Activated T-cell treated with anti-CD3 and anti-CD28 coated beads, Interleukin-2, amount 50 U/mL, for 72 hours (primary cell): ENCODE measurements at places on chromosomes 2 and 18.

DNA sequence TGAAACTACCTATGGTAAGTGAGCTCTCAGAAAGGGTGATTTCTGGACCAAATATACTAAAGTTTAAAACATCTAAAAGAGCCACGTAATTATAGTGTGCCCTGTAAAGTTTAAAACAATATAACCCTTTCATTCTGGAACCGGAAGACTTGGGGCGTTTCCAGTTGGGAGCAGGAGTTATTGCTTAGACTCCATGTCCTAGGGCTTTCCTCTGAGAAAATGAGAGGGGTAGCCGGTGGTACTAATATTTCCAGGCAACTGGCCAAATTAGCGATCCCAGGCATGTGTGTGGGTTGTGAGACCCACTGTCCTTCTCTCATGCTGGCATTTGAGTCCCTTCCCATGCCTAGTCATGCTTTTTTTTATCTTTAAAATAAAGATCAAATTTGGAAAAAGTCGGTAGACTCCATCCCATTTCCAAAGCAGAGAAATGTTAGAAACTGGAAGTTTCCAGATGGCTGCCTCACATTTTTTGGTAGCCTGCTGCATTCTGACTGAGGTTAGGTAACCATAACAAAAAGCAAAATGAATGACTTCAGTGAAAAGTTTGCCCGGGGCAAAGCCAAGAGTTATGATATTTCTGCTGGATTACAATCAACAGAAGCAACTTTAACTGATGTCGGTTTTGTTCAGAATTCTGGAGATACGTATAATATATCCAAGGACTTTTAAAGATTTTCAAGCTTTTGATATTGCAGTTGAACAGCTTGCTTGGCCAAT is 227.4 kb downstream of the SS18 start:
- no peak for DNase-seq

- DNase-seq: peak; percentile 56
These were observed 62.1 kb upstream of the ACKR3 start for GRCh38 chr2:236507393-236508085.

- DNase-seq: no peak
These were observed 71.0 kb upstream of the SP3 start for GRCh38 chr2:174035981-174036742.

DNA sequence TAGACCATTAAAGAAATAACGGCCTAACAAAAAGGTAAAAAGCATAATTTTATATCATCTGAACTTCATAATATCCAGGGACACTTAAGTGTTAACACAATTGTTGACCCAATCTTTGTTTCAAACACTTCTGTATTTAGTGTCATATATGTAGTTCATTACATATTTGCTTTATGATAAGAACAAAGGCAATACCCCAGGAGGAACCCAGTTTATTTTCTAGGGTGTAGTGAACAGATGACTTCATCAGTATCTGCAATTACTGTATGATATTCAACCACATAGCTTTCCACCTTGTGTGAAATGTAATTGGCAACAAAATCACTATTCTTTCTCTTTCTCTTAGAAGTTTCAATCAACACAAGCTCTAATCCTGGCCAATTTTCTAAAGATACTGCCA is 177.8 kb downstream of the SLC39A10 start:
- no peak for DNase-seq

GRCh38 chr18:59871711-59872362 is 28.0 kb upstream of the PMAIP1 start:
- DNase-seq: no peak

DNA sequence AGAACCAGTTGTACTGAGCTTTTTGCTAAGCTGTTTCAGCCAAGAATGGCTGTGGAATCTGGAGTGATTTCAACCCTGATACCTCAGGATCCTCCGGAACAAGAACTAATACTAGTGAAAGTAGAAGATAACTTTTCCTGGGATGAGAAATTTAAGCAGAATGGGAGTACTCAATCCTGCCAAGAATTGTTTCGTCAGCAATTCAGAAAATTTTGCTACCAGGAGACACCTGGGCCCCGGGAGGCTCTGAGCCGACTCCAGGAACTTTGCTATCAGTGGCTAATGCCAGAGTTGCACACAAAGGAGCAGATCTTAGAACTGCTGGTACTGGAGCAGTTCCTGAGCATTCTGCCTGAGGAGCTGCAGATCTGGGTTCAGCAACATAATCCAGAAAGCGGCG is 1.6 kb downstream of the ZNF397 start:
- no peak for DNase-seq

DNA sequence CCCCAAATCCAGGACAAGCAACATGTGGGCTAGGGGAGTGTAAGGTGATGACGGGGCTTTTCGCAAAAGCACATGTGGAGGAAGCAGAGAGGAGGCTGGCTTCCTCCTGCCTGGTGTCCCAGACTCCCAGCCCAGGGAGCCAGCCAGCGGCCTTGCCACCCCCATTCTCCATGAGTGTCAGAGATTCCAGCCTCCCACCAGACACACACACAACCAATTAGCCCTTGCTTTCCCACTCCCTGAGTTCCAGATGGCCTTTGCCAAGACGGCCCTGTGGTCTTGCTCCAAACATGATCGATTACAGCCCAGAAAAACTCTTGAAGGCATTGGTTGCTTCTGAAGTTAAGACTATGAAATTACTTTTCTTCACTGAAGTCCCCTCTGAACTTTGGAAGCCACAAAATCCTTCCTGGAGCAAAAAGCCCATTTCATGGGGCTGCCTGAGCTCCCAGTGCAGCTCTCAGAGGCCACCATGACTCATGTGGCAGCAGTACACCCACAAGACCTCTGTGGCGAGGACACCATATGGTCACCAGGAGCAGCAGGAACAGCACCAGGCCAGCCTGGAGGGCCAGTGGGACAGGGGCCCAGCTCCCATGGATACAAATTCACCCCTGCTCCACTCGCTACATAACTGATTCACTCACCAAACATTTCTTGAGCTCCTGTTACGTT is 69.1 kb upstream of the PID1 start:
- DNase-seq: no peak

GRCh38 chr2:1829796-1830195 is 85.5 kb upstream of the PXDN start:
- DNase-seq: no peak

GRCh38 chr18:44826418-44827259 is 146.0 kb downstream of the SETBP1 start:
- DNase-seq: no peak

- no peak for DNase-seq
These were observed 82.4 kb upstream of the HPCAL1 start for GRCh38 chr2:10220045-10220901.

DNA sequence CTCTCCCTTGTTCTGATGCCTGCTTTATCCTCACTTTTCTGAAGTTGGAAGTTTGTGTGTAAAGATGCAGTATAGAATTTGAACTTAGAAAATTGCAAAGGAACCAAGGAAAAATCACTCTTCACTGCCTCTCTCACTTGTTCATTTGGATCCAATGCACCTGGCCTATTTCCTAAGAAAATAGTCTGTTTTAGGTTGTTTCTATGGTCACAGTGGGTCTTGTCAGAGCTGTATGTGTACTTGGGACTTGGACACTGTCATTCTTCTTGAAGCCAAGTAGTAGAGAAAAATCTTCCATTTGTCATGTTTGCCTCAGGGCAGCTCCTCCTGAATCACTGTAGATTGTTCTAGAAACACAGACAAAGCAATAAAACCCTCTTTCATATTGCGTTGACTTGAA is 80.3 kb upstream of the SESTD1 start:
- DNase-seq: no peak

GRCh38 chr2:46471-47345 is at the start of gene FAM110C:
Gene FAM110C (minus strand): TSS chr2:46505. CDS start chr2:46385, 120 bp downstream.
- DNase-seq: peak; percentile 72

DNA sequence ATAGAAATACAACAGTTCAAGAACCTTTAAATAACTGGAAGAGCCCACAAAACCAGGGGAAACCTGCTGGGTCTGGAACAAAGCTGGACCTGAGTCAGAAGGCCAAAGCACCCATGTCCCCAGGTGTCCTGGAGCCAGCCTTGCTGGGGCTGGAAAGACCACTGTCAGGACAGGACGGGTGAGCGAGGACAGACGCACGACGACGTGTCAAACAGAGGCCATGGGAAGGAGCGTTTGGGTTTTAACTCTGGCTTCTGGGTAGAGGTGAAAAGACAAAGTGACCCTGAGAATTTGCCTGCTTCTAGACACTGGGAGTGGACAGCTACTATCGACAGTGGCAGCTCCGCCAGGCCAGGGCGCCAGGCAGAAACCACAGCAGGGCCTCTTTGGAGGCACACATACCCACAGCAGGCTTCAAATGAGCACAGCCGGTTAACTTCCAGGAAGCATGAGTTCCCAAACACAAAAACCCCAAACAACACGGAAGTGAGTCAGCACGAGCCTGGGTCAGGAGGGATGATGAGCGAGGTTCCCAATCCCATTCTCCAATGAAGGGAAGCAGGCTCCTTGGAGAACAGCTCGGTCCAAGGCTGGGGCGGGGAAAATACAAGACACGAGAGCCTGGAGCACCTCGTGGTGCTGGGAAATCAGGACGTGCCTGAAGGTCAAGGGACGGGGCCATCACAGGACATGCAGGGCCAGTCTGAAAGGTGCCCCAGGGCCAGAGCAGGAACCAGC is 208.0 kb downstream of the TWIST2 start:
- DNase-seq: no peak

GRCh38 chr2:167784084-167784425 is 463.3 kb downstream of the STK39 start:
- no peak for DNase-seq

DNA sequence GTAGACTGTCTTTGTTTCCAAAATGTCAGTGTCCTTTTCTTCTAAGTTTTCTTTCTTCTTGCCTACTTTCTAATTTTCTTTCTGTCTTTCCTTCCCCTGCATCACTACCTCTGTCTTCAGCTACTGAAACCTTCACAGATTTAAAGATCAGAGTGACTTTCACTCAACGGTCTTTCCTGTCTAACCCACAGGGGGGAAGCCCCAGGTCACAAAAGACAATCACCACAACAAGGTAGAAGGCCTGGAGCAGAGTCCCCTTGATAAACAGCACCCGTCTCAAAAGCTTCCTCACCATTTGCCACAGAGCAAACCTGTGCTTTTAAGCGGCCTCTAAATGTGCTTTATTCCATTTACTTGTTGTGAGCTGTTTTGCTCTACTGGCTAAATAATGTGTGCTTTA is 665.4 kb downstream of the BCL11A start:
- peak; percentile 60 for DNase-seq

GRCh38 chr2:172586245-172586891 is 30.5 kb downstream of the PDK1 start:
- no peak for DNase-seq

DNA sequence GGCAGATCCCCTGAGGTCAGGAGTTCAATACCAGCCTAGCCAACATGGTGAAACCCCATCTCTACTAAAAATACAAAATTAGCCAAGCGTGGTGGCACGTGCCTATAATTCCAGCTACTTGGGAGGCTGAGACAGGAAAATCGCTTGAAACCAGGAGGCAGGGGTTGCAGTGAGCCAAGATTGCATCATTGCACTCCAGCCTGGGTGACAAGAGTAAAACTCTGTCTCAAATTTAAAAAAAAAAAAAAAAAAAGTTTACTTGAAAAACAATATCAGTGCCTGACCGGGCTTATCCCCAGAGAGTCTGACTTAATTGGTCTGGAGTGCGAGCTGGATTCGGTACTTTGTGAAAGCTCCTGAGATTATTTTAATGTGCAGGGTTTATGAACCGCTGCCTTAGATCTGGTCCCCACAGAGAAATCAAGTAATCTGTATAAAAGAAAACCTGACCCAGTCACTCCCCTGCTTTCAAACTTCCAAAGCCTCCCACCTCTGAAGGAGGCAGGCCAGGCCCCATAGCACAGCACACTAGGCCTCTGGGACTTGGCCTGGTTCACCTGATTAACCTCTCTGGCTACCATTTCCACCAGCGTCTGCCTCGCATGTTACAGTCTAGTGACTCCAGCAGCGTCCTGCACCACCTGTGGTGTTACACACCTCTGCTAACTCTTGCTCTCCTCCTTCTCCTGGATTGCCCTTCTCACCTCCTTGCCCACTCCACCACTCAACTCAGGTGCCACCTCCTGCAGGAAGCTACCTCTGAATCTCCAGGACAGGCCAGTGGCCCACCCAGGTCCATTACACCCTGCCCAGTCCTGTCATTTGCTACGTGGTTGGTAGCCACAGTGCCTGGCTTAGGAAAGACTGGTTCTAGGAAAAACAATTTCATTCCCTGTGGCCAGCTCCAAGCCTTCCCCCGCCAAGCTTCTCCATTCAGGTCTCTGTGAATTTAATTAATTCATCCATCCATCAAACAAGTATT is 114.3 kb upstream of the PPP1CB start:
- DNase-seq: no peak

GRCh38 chr2:151071906-151072305 is 189.8 kb downstream of the RBM43 start:
- DNase-seq: no peak

DNA sequence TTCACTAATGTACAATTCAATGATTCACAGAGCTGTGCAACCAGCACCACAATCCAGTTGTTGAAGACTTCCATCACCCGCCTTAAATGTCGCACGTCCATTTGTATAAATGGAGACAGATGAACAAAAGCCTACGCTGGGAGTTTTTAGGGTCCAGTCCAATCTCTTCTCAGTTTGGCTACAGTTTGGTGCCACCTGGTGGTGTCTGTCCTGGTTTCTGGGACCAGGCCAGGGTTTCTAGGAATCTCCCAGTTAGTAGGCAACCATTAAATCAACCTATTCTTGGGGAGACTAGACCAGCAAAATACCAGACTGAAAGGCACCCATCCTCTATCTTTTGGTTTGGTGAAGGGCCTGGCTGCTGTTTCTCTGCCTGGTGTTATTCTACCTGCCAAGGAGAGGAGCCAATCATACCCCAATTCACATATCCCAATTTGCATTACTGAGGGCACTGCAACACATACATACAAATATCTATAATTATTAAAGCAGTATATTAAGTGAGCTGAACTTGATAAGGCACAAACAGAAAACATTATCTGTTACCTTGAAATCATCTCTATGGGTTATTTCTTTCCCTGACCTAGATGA is 3.2 kb upstream of the DDX1 start:
- DNase-seq: peak; percentile 21

DNA sequence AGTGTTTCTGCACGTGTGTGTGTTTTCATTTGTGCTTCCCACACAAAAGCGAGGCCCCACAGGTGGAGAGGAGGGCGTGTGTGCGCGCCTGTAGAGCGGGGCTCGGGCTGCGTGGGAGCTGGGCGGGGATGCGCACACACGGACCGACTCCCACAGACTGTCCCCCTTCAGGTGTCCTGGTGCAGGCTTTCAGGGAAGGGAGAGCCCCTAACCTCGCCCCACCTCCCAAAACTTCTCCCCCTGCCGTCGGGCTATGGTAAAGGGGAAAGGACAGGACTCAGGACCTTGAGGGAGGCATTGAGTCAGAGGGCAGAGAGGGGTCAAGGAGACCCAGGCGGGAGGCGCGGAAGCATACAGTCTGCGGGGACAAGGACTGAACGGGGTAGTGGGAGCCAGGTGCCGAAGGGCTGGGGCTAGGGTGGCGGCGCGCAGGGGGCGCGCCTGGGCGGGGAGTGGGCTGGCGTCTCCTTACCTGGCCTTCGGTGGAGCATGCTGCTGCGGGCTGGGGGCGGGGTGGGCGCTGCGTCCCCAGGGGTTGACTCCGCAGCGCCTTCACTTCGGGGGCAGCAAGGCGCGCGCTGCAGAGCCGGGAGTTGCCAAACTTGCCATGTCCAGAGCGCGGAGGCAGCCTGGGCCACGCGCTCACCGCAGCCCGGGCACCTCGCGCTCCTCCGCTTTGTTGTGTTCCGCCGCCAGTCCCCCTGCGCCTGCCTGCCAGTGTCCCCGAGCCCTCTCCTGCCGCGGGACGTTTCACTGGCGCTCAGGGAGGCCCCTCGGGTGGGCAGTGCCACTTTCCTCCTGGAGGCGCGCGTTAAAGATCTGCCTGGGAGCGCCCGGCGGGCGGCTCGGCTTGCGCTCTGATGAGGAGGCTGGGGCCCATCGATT is 302.0 kb downstream of the NCKAP5 start:
- DNase-seq: no peak
